ENCODE measurements at places on chromosomes 1 and 21.
A peak's percentile ranks its signal among the peaks of the same experiment; 100 is the strongest.

- DNase-seq: no peak
Observed at GRCh38 chr1:67980028-67980427, 70.4 kb downstream of the DIRAS3 start.

DNA sequence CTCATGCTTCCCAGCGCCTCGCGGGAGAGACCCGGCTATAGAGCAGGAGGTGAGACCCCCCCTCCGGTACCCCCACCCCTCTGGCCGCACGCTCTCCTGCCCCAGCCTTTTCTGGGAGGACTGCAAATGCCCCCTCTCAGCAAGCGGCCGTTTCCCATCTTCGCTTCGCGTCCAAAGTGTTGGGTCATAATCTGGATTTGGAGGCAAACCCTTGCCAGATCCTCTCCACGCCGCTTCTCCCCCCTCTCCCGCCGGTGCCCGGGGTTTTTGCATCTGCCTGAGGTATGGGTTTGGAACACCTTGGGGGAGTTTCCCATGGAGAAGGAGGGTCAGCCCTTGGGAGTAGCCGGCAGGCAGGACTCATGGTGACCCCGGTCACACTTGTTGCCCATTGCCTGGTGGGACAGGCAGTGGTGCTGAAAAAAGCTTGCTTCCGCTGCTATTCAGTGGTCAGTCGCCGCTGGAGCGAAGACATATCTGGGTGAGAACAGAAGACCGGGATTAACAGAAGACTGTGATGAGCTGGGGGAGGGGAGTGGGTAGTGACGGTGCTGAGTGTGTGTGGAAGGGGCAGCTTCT lies 935 bp downstream of the KCNK2 start:
- peak; percentile 22 for DNase-seq

GRCh38 chr1:200968469-200969410 lies 54.8 kb downstream of the KIF21B start:
- no peak for DNase-seq

DNA sequence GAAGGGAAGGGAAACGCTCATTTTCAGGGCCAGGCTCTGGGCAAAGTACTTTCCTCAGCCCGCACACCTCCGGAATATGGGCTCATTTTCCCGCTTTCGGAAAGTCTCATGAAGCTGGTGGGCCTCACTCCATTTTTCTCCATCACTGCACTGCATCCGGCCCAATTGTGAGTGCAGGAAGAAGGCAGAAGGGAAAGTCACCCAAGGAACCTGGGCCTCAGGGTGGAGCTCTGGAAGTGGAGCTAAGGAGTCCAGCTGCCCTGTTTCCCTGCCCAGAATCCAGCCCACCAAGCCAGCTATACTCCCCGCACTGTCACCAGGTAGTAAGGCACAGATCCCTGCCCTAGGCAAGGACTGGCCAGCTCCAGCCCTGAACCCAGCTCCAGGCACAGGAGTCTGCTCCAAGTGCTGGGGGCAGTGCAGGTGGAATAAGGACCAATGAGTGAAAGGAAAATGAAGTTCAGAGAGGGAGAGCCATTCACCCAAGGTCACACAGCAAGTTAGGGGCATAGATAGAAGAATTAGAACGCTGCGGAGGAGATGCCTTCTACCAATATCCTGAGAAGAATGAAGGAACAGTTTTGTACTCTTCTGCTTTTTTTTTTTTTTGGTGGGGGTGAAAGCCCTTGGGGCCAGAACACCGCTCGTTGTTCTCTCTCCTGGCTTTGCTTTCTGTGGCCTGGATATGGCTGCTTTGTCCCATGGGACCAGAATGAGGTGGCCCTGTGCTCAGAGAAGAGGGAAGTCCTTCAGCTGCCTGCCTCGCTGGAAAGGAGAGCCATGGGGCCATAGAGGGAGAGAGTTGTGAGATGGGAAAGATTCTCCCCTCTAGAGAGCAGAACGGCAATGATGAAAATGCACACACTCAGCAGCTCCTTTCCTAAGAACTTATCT lies 10.0 kb downstream of the LRP8 start:
- no peak for DNase-seq

GRCh38 chr1:92554216-92554615 lies 67.5 kb upstream of the GFI1 start:
- DNase-seq: no peak

- no peak for DNase-seq
Observed at GRCh38 chr1:81808760-81809159, 8.0 kb downstream of the ADGRL2 start.

- no peak for DNase-seq
Observed at GRCh38 chr1:164803366-164803765, 244.4 kb downstream of the PBX1 start.

- no peak for DNase-seq
Observed at GRCh38 chr1:110380672-110381283, 10.0 kb downstream of the SLC16A4 start.

DNA sequence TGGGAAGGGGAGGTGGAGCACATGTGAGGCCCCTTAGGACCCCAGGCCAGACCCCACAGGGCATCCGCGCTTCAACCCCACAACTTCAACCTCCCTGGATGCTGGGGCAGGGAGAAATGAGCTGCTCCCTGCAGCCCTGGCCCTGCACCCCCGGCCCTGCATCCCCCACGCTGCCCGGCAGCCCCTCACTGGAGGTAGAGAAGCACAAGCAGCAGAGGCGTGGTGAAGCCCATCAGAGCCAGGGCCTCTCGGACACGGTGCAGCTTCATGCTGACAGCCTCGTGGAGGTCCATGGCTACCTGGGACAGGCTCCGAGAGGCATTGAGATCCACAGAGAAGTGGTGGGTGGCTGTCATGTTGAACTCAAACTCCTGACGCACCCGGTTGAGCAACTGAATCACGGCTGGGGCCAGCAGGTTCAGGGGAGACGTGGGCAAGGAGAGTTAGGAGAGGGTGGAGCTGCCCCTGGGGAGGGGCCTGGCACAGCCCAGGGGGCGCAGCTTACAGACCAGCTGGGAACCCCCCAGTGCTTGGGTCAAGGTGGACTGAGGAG lies 3.3 kb downstream of the DCST2 start:
- DNase-seq: no peak

- DNase-seq: no peak
Observed at GRCh38 chr21:37389456-37389855, 22.9 kb downstream of the DYRK1A start.

GRCh38 chr1:230515451-230516145 lies 89.5 kb upstream of the PGBD5 start:
- DNase-seq: no peak

DNA sequence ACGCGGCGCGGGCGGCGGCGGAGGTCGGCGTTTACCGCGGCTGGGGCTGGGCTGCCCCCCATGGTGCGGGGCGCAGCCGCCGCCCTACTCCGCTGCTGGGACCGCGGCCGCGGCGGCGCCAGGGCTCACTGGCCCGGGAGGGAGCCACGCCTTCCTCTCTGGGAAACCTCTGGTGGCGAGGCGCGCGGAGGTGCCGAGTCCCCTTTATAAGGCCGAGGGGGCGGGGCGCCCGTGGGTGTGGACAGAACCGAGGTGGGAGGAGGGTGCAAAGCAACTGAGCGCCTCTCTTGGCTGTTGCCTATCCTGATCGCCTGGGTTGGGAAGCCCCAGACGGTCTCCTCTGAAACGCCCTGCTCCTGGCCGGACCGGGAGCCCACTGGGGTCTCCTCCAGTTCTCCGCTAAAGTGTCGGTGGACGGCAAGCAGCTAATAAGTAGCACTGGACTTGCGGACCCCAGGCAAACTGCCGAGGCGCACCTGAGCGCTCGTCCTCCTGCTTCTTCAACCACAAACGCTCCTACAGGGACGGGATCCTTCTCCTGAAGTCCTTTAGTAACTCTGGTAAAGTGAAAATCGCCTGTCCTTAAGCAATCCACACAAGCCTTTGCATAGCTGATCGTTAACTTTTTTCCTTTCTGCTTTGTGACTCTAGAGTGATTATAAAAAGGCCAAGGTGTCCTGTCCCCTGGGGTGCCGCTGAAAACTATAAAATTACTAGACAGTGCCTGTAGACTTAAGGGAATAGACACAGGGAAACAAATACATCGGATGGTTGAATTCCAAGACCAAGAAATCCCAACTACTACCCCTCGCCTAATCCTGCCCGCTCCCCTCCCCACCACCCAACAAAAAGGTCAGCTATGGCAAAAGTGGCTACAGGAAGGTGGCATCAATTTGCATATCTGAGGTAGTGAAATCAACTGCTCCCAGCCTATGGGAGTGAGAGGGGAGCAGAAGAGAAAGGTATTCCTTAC lies at the start of gene PTGER3:
TSS of gene PTGER3 (minus strand) at position 182 of the 973 bp plus-strand sequence. CDS start 239 bp downstream, outside the sequence.
- no peak for DNase-seq

DNA sequence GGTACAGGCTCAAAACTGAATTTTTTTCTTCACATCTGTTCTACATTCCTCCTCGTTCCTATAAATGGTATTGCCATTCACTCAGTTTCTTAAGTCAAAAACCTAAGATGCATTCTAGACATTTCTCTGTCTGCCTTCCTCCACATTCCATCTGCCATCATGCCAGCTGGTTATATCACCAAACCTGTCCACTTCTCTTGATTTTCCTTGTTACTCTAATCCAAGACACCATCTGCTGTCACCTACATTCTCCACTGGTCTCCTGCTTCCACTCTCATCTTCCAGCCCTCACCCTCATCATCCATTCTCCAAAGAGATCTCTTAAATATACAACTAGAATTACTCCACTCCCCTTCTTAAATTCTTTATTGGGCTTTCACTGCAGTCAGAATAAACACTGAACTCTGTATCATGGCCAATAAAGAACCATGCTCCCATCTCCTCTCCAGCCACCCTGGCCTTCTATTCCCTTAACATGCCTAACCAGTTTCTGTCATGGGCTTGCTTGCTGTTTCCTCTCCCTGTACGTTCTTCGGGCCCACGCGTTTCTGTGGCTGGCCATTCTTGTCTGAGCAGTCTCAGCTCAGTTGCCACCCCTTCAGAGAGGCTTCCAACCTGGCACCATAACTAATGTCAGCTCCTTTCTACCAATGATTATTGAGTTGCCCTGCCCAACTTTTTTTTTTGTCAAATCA lies 278.3 kb downstream of the ST6GALNAC3 start:
- no peak for DNase-seq

- no peak for DNase-seq
Observed at GRCh38 chr1:109904105-109904817, 6.4 kb upstream of the CSF1 start.

DNA sequence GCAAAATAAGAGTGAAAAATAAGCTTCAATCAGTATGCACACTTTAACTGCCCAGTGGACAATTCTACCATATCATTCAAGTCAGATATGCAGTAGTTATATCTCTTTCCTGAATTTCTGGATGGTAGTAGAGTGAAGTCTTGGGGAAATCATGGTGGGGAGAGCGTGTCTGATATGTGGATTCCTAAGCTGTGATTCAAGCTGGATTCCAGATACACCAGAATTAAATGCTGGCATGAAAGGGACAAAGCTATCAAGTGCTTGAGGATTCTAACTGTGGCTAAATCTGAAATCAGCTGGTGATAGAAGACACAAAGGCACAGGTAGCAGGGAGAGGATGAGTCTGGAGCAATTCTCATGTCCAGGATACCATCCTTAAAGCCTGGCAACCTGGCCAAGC lies 323.5 kb downstream of the DUSP10 start:
- no peak for DNase-seq

GRCh38 chr1:42037586-42037985 lies 115.6 kb upstream of the GUCA2B start:
- no peak for DNase-seq

- DNase-seq: no peak
Observed at GRCh38 chr1:25615172-25615541, 1.4 kb upstream of the MAN1C1 start.

- no peak for DNase-seq
Observed at GRCh38 chr1:92791487-92792066, 6.7 kb upstream of the EVI5 start.

DNA sequence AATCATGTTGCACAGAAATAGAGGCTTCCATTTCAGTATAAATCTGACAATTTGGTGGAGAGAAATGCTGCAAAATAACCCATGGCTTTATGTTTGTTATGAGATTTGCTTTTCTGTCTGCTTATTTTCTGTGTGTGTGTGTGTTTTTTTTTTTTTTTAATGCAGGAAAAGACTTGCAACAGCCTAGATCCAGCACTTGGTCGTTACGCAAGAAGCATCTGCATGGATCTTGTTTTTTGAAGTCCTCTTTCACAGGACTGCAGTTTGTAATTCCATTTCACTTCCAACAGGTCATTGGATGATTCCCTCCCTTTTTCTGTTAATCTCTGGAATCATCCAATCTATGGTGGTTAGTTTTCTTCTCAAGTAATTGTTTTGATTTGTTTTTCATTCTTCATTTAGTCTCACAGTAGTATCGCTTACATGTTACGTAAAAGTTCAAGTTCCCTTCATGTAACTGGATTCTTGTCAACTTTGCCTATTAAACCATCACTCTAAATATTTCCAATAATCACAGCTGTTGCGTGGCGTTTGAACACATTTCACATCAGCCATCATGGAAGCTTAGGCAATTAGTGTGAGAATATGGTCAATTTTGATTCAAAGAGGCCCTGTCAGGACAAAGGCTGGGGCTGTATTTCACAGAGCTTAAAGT lies 312.9 kb downstream of the NFIA start:
- DNase-seq: no peak
